ENCODE measurements at places on chromosomes 5 and 9.

GRCh38 chr5:164435576-164435975 lies 930.2 kb downstream of the MAT2B start:
- no peak for DNase-seq

DNA sequence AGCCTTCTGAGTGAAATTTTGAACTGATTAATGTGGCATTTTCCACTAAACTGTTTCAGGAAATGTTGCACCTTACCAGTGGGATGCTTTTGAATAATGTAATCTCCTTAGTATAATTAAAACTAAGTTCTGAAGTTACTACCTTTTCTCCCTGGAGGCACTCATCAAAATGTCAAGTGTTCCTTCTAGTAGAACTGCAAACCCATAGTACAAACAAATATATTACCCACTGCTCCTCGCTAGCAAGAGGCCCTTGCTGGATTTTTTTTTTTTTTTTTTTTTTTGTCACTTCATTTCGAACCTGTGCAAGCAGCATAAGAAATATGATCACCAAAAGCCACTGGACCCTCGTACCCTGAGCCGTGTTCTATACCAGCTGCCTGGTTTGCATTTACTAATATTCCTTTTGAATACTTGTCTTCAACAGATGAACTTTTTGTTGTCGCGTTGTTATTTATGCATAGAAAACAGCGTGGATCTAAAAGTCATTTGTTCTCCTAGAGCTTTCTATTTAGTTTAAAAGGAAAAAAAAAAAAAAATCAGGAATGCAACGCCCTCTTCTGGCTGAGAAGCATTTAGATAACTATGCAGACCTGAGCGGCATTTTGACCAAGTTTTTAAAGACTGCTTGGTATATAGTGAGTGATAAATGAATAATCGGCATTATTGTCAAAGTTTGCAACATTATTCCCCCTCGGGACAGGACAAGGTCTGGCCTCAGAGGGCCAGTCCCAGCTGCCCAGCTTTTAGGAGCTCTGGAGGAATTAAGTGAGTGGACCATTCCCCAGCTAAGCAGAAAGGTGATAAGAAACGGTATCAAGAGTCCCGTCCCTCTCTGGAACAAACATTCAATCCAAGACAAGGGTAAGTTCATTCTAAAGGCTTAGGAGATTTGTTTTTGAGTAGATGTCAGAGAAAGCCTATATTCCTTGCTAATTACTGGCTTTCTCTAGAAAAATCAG lies 162.5 kb upstream of the KIF2A start:
- no peak for DNase-seq

DNA sequence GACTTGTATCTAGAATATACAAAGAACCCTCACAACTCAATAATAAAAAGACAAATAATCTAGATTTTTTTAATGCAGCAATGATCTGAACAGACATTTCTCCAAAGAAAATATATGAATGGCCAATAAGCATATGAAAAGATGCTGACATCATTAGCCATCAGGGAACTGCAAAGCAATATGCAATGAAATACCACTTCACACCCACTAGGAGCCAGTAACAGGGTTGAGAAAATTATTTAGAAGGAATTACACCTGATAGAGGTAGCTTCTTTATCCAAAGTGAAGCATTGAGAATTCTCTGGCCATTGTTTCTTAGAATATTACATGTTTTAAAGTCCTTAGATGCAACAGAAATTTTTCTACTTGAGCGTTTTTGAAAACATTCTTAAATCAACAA lies 316.9 kb downstream of the KCNN2 start:
- no peak for DNase-seq

DNA sequence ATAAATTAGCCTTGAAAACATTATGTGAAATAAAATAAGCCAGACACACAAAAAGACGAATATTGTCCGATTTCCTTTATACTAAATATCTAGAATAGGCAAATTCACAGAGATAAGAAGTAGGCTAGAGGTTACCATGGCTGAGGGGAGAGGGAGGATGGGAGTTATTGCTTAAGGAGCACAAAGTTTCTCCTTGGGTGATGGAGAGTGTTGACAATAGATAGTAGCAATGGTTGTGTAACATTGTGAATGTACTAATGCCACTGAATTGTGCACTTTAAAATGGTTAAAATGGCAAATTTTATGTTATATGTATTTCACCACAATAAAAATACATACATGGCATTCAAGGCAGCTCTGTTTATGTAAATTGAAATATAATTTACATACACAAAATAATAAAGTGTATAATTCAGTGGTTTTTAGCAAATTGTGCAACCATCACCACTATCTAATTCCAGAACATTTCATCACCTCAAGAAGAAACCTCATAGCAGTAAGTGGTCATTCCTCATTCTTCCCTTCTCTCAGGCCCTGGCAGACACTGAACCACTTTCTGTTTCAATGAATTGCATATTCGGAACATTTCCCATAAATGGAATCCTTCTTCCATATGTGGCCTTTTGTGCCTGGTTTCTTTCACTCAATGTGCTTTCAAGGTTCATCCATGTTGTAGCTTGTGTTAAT lies 59.2 kb downstream of the NDST1 start:
- no peak for DNase-seq

- no peak for DNase-seq
Measured at GRCh38 chr9:91117474-91117891, 244.2 kb downstream of the AUH start.

DNA sequence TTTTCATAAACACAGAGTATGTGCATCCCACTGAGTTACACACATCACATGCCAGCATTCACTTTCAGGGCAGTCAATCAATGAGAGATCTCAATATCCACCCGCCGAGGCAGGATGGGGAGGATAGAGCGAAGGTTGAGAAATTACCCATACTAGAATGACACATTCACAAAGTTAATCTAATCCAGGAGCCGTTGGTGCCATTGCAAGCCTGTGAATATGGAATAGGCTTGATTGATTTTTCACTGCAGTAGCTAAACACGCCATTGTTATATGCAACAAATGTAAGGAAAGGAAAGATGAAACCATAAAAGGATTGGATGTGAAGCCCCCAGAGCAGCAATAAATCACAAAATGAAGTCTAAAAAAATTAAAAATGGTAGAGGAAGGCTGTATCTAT lies 167.9 kb upstream of the GPR151 start:
- DNase-seq, result no peak

- no peak for DNase-seq
Measured at GRCh38 chr9:17571825-17572224, 7.0 kb upstream of the SH3GL2 start.

DNA sequence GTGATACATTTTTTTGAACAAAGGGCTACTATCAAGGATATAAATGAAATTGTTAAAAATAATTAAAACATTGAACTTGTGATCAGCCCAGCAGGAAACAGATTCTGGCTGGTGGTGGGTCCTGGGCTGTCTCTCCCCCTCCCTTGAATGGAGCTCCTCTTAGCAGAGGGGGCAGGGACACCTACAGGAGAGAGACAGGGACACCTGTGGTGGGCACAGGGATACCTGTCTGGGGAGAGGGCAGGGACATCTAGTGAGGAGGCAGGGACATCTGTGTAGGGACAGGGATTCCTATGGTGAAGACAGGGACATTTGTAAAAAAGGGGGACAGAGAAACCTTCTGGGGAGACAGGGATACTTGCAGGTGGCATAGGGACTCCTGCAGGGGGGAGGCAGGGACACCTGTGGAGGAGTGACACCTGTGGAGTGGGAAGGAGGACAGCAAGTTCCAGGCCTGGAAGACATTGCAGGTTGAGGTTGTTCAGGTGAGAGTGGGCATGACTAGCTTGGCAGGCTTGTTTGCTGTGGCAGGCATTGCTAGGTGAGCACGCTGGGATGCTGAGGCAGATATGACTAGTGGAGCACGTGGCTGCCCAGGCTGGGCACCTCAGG lies 264.2 kb downstream of the IRX2 start:
- no peak for DNase-seq

- no peak for DNase-seq
Measured at GRCh38 chr5:111790295-111790694, 33.3 kb upstream of the NREP start.

DNA sequence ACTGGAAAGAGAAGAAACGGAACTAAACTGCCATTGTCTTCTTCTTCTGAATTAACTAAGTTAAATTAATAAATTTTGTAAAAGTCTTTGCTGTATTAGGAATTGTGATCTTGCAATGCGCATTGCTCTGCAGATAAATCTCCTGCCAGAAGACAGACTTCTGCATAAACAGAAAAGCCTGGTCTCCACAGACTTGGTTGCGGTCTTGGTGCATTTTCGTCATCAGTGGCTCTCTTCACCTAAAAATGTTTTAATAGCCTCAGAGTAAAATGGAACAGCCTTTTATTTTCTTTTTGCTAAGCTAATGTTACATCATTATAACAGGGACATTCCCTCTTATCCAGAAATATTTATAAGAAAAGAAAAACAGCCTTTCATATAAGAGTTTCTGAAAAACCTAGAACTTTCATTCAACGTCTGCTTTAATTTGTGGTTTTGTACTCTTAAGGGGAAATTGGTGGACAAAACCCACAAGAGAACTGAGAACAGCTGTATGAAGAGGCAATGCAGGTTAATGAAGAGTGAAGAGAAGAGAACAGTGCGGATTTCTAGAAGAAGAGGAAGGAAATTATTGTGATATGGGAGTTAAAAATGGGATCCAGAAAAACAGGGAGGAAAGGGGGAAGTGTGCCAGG lies 10.1 kb downstream of the IFNA5 start:
- DNase-seq, result no peak

- no peak for DNase-seq
Measured at GRCh38 chr9:438961-439768, 224.5 kb downstream of the DOCK8 start.

DNA sequence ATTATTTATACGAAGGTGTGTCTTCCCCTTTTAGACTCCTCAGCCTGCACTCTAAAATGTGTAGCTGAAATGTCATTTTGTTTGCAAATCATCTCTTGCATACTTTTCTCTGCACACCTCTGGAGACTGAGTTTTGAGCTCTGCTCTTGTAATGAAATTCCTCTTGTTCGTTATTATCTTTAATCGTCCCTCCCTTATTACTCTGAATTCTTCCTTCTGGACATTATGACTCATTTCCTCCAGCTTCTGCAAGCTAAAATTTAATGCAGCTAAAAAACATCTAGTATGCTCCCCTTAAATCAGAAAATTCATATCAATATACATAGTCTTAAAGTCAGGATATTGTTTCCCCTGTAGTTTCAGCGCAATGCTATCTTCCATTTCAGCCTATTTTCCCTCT lies 13.5 kb downstream of the ISL1 start:
- DNase-seq, result no peak

DNA sequence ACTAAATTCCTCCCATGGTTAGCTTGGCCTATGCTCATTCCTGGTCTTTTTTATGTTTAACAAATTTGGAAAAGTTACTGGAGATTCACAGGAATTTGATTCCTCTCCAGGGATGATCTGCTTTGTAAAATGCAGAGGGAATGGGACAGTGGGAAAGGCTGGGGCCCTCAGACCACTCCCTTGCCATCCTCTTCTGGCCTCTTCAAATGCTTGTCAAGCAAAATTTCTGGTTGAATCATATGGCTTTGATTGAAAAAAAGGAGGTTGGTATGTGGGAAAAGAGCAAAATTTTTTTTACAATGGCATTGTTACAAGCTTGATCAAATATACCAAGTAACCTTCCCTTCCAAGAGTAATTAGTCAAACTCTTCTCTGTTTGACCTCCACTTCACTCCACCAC lies 225.1 kb downstream of the PIK3R1 start:
- no peak for DNase-seq
